Vagina (tissue), 2 donors: ENCODE measurements at places on chromosomes 3 and 15. TPM values are rescaled to one million over a fixed set of nuclear protein-coding genes. Genes with fewer than 3 reads are reported as not detected.

GRCh38 chr15:29631076-29632070 lies 190.9 kb downstream of the TJP1 start:
- H3K27ac ChIP-seq: no peak overlapping the region
- H3K36me3 ChIP-seq: no peaks in the 10 kb centered on the region
- peak; percentile 74 for DNase-seq
- H3K4me1 ChIP-seq: no peaks in the 10 kb centered on the region
- no peak overlapping the region for H3K4me3 ChIP-seq

DNA sequence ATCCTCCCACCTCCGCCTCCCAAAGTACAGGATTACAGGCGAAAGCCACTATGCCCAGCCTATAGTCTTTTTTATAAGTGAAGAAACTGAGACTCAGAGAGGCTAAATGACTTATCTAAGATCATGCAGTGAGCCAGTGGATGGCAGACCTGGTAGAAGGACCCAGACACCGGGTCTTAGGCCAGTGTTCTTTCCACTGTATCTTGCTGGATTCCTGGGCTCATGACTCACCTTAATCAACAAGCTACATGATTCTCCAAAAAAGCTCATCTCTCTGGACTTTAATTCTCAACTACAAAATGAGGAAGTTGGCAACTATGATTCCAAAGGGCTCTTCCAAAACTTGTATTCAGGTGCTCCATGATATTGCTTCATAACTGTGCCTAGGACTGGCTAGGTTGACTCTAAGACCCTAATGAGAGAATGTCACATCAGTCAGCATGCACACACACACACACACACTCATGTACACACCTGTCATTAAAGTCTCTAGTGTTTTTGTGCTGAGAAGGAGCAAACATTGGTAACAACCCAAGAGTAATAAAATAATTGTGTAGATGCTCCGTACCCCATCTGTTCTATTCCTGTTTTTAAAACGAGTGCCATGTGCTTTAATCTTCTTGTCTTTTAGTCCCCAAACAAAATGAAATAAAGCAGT lies 89.7 kb upstream of the SLC4A7 start:
- H3K36me3 ChIP-seq: no peaks in the 10 kb centered on the region
- DNase-seq: no peak
- peaks cover 9% of the 10 kb centered on the region for H3K4me1 ChIP-seq
- no peaks in the 10 kb centered on the region for H3K27me3 ChIP-seq

DNA sequence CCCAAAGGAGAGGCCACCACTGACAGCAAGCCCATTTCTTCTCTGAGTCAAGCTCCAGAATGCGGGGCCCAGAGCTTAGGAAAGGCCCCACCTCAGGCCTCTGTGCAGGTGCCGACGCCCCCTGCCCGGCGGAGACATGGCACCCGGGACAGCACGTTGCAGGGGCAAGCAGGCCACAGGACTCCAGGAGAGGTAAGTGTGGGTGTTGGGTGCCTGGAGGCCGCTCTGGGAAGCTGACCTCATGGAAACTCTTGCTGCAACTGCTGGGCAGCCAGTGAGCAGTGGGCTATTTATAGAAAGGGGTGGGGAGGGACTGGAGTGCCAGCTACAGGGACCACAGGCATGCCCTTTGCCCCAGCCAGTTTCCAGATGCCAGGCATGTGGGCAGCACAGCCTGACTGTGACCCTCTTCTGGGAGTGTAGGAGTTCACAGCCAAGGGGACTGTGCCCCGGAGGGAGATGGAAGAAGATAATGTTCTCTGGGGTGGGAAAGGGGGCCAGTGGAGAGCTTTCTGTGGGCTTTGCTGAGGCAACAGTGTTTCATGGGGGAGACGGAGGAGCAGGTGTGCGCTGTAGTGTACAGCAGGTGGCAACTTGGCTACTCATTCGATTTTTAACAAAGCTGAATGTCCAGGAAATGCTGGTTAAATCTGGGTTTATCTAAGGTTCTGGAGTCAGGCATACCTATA lies 23.7 kb downstream of the ALPK3 start:
- peaks cover 11% of the 10 kb centered on the region for H3K4me1 ChIP-seq
- no peaks in the 10 kb centered on the region for H3K36me3 ChIP-seq
- no peak for DNase-seq
- H3K27ac ChIP-seq: peak overlapping the region; percentile 39
- no peak overlapping the region for H3K4me3 ChIP-seq

STAC gene
- total RNA-seq: 3.9 TPM

DNA sequence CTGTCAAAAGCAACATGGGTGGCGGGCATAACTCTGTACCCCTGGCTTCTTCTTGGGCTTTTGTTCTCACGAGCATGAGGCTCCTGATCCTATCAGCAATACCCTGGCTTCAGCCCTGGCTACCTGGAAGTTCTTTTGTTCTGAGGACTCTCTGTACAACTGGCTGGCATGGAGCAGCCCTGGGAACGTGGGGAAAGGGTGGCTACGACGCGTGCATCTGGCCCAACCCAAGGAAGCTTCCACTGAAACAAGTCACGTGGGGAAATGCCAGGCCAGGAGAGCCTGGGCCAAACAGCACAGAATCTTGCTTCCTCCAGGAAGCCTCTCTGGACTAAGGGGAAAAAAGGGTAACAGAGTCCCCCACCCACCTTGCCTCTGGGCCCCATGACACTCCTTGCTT lies 22.7 kb upstream of the ATP2B2 start:
- peak; percentile 74 for DNase-seq
- H3K36me3 ChIP-seq: no peaks in the 10 kb centered on the region
- no peak overlapping the region for H3K4me3 ChIP-seq

DNA sequence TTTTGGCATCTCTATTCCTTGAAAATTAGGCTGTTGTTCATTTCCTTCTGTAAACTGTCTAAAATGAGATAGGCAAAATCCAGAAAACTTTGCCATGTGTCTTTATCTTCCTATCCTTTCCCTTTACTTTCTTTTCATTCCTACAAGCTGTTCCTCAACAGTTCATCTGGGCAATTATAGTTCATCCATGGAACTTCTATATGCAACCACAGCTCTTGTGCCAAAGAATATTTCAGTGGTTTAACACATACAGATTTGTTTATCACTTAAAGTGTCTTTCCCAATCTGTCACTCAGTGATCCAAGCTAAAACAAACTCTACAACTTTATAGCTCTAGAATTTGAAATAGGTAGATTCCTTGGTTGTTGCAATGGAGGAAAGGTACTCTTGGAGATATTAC lies 230.3 kb upstream of the EPHA6 start:
- no peak overlapping the region for H3K4me3 ChIP-seq
- no peaks in the 10 kb centered on the region for H3K27me3 ChIP-seq
- no peaks in the 10 kb centered on the region for H3K36me3 ChIP-seq
- H3K4me1 ChIP-seq: no peaks in the 10 kb centered on the region

RASL12 gene
- total RNA-seq: 85.7 TPM

DNA sequence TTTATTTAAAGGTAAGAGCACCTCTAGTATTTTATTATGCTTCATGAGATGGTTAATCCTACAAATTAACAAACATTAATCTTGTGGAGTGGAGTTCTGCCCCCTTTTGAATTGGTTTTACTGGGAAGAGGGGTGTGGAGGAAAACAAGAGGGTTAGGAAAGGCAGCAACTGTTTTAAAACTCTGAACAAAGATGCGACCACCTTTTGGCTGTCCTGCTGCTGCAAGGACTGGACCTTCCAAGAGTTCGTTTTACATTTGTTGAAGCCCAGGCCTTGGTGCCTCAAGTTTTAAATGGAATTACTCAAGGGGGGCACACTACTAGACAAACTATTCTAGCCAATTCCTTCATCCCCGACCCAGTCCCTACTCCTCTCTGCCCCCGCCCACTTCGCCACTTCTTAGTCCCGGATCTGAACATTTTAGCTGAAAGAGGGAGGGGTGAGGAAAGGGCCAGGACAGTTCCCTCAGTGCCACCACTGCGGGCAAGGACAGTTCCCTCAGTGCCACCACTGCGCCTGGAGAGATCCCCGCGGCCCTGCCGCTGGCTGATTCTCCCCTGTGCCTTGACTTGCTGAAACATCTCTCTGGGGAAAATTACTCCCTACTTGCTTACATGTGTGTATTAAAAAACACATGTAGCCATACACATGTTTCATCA lies 11.2 kb downstream of the SOX2 start:
- no peak overlapping the region for H3K27ac ChIP-seq

GRCh38 chr3:188680189-188680588 lies 491.6 kb upstream of the TPRG1 start:
- H3K27me3 ChIP-seq: no peaks in the 10 kb centered on the region
- H3K36me3 ChIP-seq: no peaks in the 10 kb centered on the region
- H3K4me3 ChIP-seq: no peak overlapping the region
- peaks cover 2% of the 10 kb centered on the region for H3K4me1 ChIP-seq

- no peak overlapping the region for H3K27ac ChIP-seq
- H3K4me1 ChIP-seq: peaks cover 48% of the 10 kb centered on the region
- no peak overlapping the region for H3K4me3 ChIP-seq
- H3K27me3 ChIP-seq: no peaks in the 10 kb centered on the region
- no peak for DNase-seq
These were observed 33.1 kb upstream of the SEMA3F start for GRCh38 chr3:50122071-50122470.
